D341Med (cell line): ENCODE measurements at places on chromosomes 3 and 15.

DNA sequence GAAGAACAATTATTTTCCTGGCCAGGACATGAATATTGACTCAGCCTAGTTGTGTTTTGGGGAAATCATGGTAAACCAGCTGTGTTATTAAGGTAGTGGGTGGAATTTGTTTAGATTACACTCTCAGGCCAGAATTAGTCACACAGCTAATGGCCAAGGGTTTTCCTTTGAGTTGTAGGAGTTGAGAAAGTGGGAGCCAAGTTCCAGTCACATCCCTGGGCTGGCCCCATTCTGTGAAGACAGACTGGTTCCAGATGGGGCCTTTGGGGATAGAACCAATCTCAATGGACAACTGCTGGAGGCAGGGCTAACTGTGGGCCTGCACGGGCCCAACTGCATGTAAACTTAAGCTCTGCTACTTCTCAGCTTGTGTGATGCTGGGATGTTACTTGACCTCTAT, 1.4 kb upstream of the RASL12 start:
- no peak for DNase-seq

DNA sequence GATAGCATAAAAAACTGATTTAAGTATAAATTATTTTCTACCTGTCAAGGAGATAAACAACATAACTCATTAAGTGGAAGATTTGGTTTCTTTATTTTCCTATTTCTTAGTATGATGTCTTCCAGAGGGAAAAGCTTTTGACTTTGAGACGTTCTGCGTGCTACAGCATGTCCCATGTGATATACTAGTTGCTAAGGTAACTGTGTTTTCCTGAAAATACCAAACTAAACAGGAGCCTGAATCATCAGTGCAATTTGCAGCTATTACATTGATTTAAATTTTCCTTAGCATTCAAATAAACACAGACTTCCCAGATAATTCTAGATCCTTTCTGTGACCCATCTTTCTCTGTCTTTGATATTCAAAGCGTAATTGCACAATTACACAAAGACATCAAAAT, 117.7 kb upstream of the P2RY1 start:
- no peak for DNase-seq

- DNase-seq, result no peak
These were observed 55.4 kb upstream of the SPPL2A start for GRCh38 chr15:50820808-50821382.

- DNase-seq, result no peak
These were observed 34.4 kb downstream of the ZNF106 start for GRCh38 chr15:42456531-42456930.

- DNase-seq, result no peak
These were observed 61.6 kb upstream of the RYK start for GRCh38 chr3:134312072-134312872.

- DNase-seq, result no peak
These were observed 50.3 kb upstream of the SLC6A6 start for GRCh38 chr3:14352002-14352627.

DNA sequence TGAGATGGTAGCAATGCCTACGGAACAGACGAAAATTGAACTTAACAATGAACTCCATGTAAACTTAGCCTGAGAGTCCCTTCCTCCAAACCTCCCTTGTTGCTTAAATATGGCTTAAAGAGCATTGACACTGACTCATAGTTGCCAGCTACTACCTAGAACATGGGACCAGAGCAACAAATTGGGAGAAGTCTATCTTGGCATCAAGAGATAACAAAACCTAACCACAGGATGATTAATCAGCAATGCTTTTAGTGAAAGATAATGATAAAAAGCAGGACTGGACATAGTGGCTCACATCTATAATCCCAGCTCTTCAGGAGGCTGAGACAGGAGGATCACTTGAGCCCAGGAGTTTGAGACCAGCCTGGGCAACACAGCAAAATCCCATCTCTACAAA, 117.8 kb upstream of the MNS1 start:
- no peak for DNase-seq

DNA sequence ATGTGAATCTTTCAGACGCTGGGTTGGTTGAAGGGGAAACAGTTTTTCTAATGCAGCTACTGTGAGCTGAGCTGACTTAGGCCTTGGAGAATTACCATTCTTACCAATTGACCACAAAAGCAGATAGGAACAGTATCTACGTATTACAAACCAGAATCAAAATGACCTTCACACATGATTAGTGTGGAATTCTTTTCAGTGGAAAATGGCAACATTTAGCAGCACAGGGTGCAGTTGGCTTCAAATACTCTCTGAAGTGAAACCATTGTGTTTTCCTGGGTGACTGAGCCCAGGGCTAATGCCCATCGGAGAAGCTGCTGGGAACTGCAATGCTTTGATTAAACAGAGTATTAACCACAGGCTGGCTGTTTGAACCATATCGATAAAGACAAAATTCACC, 40.2 kb upstream of the GOLGA8J start:
- DNase-seq, result no peak

DNA sequence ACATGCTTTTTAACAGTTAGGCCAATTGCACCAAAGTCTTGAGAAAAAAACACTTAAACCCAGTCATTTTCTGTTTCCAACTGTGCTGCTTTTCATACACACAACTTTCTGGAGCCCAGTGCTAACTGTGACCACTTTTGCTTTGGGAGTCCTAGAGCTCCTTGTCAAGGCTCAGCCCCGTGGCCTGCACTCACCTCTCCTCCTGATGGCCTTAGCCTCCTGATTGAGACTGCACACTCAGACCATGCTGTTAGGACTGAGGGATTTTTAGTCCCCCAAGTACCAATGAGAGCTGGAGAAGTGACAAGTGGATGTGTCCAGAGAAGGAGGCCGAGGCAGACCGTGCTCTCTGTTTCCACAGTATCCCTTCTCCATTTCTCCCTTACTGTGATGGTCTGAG, 15.2 kb upstream of the RARRES1 start:
- no peak for DNase-seq

- DNase-seq, result no peak
These were observed 265.6 kb upstream of the UBE2E2 start for GRCh38 chr3:22937536-22937935.

DNA sequence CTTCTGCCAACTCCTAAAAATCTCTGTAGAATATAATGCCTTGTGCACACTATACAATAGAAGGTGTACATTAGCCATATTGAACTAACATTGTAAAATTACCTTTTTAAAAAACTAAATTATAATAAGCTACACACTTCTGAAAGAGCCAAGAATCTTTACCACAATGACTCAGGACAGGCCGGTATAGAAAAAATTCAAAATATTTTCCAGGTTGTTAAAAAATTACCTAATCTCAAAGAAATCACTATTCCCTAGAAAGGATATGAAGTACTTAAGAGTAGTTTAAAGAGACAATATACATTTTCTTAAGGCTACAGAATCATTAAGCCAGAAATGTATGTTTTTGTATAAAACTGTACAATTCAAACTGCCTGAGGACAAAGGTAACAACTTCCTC, 48.5 kb downstream of the TJP1 start:
- DNase-seq, result no peak

DNA sequence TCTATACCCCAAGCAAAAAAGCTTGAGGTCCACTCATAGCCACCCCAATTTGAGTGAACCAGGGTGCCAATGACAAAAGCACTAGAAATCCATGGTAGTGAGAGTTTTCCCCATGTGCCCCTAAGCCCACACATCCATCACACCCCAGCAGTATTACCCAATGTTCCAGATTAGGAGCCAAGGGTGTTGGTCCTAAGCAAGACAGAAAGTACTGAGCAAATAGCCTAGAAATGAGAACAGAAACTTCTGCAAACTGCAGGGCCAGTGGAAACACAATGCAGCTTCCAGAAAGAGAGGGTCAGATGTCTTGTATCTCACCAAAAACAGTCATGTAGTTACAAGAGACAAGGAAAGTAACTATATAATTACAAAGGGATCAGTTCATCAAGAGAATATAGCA, 10.9 kb upstream of the OXTR start:
- DNase-seq, result no peak

GRCh38 chr3:108096532-108097321, 5.9 kb upstream of the CD47 start:
- no peak for DNase-seq

DNA sequence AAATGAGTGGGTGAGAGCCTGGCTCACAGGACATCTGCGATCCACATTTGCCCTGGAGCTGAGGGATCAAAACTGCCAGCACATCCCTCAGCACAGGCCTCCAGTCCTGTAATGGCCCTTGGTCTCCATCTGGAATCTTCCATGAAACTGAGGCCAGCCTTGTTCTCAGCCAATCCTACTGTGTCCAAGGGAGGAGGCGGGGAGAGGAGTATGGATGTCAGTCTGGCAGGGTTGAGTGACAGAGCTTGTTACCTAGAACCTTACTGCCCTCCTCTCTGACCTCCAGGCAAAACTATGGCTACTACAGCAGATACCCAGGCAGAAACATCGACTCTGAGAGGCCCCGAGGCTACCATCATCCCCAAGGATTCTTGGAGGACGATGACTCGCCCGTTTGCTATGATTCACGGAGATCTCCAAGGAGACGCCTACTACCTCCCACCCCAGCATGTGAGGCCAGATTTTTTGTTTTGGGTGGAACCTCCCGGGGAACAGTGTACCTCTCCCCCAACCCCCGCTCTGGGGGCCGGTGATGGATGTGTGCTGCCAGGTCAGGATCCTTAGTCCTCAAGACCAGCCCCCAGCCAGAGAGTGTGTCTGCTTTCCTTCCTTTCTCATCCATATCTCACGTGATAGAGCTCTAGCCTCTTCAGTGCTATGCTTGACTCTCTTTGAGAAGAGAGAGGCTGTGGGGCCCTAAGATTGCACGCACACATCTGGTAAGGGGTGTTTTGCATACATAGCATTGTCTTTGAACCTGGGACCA, 41.3 kb downstream of the CHDH start:
- no peak for DNase-seq

DNA sequence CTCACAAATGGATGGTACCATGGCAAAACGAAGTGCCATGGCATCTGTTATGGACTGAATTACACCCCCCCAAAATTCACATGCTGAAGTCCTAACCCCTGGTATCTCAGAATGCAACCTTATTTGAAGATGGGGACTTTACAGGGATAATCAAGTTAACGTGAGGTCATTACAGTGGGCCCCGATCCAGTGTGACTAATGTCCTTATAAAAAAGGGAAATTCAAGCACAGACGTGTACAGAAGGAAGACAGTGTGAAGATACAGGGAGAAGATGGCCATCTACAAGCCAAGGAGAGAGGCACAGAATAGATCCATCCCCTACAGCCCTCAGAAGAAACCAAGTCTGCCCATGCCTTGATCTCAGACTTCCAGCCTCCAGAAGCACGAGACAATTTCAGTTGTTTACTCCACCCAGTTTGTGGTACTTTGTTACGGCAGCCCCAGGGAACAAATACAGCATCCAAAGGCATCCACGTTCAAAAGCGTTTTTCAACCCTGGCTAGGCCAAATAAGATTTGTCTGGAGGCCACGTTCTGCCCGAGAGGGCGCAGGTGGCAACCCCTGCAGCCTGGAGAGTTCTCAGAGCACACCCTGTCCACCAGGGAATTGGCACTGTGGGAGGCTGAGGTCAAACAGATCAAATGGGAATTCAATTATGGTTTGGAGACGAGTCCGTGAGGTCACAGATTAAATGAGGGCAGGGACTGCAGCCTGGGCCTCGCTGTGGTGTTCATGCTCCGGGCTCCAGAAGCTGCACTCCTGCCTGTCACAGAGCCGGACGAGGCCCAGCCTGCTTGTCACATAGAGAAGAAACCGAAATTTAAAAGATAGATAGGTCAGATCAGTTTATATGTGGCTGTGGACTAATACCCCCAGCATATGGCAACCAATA, 494.8 kb downstream of the SHQ1 start:
- no peak for DNase-seq

DNA sequence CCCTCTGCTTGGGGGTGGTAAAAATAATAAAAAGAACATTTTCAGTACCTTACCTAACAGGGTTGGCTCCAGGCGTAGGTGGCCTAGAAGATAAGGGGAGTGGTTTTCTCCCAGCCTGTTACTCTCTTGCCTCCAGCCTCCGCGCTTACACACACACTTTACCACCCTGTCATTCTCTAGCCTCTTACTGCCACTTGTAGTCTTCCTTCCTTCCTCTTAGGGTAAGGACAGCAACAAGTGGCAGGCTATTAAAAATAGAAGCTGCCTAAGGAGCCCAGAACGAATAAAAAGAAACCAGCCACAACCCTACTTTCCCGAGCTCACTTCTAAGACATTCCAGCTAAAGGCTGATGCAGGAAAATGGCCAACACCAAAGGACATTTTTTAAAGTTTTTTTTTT, 9.6 kb upstream of the LIPH start:
- no peak for DNase-seq

DNA sequence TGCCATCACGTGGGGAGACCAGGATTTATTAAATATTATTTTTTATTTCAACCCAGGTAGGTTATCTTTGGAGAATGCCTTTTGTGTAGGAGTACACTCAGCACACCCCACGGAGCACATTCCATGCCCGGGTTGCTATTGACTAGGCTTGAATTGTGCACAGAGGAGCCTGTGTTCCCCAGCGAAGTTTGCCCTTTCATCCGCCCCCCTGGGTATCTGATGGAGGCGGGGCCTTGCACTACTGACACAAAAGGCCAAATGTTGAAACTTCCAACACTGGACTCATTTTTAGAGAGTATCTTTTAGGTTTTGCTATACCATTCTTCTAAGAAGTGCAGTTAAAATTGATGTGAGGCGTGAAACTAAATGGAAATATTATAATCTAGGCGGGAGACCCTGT, 39.3 kb upstream of the PPP4R2 start:
- DNase-seq, result no peak

DNA sequence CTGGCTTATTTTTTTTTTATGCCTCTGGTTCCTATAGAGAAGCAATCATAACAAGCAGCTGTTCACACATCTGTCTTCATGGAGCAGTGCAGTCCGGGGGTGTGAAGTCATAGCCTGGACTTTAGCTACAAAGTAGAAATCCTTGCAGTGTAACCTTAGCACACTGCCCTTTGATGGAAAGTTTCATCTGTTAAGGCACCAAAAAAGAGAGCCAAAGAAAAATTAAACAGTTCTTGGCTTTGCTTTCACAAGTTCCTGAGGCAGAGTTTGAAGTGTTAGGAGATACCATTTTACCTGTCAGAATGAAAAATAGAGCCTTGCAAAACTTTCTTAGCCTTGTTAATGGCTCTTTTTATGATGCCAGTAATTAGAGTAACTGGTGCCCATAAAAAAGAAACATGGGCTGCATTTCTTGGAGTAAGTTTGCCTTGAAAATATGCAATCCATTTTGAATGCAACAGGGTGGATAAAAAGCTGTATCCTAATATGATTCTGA, 84.1 kb downstream of the PIK3R4 start:
- no peak for DNase-seq

DNA sequence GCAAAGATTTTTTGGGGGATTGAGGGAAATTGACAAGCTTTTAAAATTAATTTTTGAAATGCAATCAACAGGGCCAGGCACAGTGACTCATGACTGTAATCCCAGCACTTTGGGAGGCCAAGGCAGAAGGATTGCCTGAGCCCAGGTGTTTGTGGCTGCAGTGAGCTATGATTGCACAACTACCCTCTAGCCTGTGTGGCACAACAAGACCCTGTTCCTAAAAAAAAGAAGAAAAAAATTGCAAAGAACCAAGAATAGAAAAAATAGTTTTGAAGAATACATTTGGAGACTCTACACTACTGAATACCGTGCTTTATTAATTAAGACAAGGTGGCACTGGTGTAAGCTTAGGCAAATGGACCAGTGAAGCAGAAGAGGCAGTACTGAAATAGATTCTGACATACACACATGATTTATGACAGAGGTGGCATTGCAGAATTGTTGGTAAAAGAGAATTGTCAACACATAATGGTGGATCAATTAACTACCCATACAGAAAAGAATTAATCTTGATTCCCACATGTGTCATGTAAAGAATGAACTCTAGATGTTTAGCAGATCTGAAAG, 443.3 kb upstream of the ATP11B start:
- DNase-seq, result no peak
